ENCODE measurements at places on chromosomes 2 and 18.

GRCh38 chr18:6959110-6959509 lies 158.5 kb downstream of the LAMA1 start:
- H3K4me1 ChIP-seq, result peaks cover 4% of the 10 kb centered on the region
- H3K27ac ChIP-seq, result no peak overlapping the region
- no peaks in the 10 kb centered on the region for H3K27me3 ChIP-seq
- no peaks in the 10 kb centered on the region for H3K36me3 ChIP-seq
- H3K4me3 ChIP-seq, result no peak overlapping the region

GRCh38 chr2:44826601-44827000 lies 114.9 kb upstream of the SIX3 start:
- no peak overlapping the region for H3K27ac ChIP-seq
- H3K4me3 ChIP-seq, result no peak overlapping the region
- DNase-seq, result no peak
- no peaks in the 10 kb centered on the region for H3K4me1 ChIP-seq

DNA sequence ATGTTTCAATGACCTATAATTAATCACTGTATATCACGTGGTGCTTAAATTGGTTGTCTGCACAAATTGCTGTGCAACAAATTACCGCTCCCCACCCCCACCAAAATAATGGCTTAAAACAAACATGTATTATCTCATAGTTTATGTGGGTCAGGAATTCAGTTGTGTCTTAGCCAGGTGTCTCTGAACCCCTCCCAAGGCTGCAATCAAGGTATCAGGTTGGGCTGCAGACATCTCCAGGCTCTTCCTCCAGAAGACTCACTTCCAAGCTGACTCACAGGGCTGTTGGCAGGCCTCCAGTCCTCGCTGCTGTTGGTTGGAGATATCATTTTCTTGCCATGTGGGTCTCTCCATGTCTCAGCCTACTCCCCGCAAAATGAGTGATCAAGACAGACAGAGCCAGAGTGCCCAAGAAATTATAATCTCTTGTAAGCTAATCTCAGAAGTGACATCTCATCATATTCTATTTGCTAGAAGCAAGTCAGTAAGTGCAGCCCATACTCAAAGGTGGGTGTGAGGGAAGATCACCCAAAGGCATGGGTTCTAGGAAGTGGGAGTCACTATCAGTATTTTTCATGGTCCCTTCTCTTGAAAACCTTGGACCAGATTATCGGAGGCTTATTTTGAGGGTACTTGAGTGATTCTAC lies 38.4 kb downstream of the SPC25 start:
- H3K4me3 ChIP-seq, result no peak overlapping the region
- no peak overlapping the region for H3K27ac ChIP-seq
- H3K4me1 ChIP-seq, result no peaks in the 10 kb centered on the region
- no peaks in the 10 kb centered on the region for H3K36me3 ChIP-seq

GRCh38 chr2:204104811-204105210 lies 168.2 kb downstream of the ICOS start:
- no peaks in the 10 kb centered on the region for H3K4me1 ChIP-seq
- H3K4me3 ChIP-seq, result no peak overlapping the region
- H3K27ac ChIP-seq, result no peak overlapping the region
- no peaks in the 10 kb centered on the region for H3K36me3 ChIP-seq

DNA sequence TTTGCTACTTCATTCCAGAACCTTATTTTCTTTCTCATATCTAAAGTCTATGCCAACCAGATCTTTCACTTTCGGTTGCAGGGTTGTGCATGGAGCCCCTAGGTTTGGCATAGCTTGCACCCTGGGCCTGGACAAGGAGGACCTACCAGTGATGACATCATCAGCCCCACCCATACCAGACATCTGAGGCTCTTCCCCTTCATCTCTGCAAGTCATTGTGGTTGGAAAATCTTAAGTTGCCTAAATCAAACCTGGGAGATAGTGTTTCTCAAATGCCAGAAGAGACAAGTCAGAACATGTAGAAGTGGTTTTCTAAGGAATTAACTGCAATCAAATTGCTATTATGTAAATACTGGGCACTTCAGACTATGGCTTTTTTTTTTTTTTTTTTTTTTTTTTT lies 363.3 kb downstream of the ZNF516 start:
- H3K27ac ChIP-seq, result no peak overlapping the region
- peak; percentile 37 for DNase-seq
- H3K36me3 ChIP-seq, result no peaks in the 10 kb centered on the region
- H3K27me3 ChIP-seq, result no peaks in the 10 kb centered on the region
- no peaks in the 10 kb centered on the region for H3K4me1 ChIP-seq

DNA sequence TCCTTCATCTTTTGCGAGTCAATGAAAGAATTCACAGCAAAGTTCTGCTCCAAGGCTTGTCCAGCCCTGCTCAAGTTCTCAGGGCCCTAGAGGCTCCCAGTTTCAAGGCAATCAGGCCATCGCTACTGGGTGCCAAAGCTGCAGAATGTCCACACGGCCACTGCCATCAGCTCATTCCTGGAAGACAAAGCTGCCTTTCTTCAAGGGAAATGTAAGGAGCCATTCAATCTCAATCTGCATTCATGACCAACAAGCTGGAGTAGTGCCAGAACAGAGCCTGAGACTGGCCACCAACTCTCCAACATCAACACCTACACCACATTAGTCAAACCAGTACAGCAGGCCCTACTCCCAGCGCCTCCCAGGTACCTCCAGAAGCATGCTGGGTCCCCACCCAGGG lies 202.2 kb downstream of the TCF4 start:
- no peak for DNase-seq
- H3K27me3 ChIP-seq, result no peaks in the 10 kb centered on the region
- H3K4me1 ChIP-seq, result peaks cover 12% of the 10 kb centered on the region
- H3K4me3 ChIP-seq, result no peak overlapping the region
- H3K27ac ChIP-seq, result no peak overlapping the region
- no peaks in the 10 kb centered on the region for H3K36me3 ChIP-seq

- no peak for DNase-seq
- no peak overlapping the region for H3K27ac ChIP-seq
- no peaks in the 10 kb centered on the region for H3K4me1 ChIP-seq
These were observed 482.5 kb downstream of the BCL11A start for GRCh38 chr2:60070736-60071489.

DNA sequence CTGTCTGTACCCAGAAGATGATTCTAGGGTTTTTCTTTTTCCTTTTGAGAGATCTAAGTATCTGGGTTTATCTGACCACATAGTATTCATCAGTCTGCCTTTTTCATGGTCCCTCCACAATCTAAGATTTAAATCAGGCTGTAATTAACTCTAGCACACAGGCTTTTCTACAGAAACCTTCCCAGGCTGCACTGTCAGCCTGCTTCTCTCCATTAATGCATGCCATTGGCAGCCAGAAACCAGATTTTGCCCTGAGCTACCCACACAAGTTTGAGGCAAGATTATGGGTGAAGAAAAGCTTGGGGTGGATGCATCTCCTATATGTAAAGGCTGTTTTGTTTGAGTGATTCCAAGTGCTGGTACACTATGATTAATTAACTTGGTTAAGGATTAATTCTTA lies 45.7 kb upstream of the EML4 start:
- H3K4me1 ChIP-seq, result peaks cover 5% of the 10 kb centered on the region
- DNase-seq, result no peak
- H3K27me3 ChIP-seq, result no peaks in the 10 kb centered on the region
- H3K27ac ChIP-seq, result no peak overlapping the region

GRCh38 chr18:45102863-45103262 lies 422.2 kb downstream of the SETBP1 start:
- peaks cover 10% of the 10 kb centered on the region for H3K4me1 ChIP-seq
- H3K36me3 ChIP-seq, result no peaks in the 10 kb centered on the region
- H3K27ac ChIP-seq, result no peak overlapping the region
- H3K4me3 ChIP-seq, result no peak overlapping the region
- no peak for DNase-seq

- DNase-seq, result no peak
- no peaks in the 10 kb centered on the region for H3K27me3 ChIP-seq
- no peaks in the 10 kb centered on the region for H3K36me3 ChIP-seq
- no peak overlapping the region for H3K27ac ChIP-seq
These were observed 23.2 kb upstream of the CNTNAP5 start for GRCh38 chr2:124001696-124002430.

DNA sequence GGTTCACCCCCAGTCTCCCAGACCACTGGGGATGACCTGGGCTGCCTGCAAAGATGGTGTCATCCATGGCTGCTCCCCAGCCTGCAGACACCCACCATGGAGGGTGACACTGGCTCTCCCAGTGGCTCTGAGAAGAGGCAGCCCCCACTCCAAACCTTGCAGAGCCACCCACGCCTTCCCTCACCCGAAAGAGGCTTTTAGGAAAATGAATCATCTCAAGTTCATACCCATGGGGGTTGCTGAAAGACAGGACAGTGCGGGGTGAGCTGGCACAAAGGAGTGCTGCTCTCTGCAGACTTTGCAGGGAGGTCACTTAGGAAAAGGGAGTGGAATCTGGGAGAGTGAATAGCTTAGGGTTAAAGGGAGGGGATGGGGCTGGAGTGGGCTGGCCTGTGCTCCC lies 36.4 kb downstream of the MPHOSPH10 start:
- no peaks in the 10 kb centered on the region for H3K36me3 ChIP-seq
- no peak overlapping the region for H3K4me3 ChIP-seq
- no peaks in the 10 kb centered on the region for H3K27me3 ChIP-seq
- no peak for DNase-seq

DNA sequence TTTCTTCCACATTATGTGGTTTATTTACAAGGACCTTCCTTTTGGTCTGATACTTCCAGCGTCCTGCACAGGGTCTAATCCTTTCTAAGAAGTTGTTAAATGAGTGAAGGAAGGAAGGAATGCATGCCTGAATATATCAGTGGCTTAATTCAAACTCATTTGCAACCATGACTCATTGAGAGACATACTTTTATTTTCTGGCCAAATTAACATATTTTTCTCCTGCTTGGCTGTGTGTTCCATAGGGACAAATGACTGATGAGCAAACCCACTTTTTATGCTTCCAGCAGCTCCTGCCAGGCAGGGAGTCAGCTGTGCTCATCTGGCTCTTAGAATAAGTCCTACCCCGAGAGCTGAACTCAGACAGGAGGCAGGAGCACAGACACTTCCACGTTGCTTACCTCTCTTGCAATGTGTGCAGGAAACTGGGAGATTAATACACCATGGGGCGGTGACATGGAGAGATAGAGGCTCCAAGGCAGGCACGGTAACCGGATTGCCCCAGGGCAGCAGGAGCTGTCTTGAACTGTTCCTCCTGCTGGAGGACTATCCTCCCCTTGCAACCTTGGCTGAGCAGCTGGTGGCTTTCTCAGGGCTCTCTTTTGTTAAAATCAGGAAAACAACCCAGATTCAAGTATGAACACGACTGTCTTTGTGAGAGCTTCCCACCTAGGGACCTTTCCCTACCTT lies 667.5 kb upstream of the HS6ST1 start:
- no peaks in the 10 kb centered on the region for H3K4me1 ChIP-seq
- no peak overlapping the region for H3K4me3 ChIP-seq
- H3K36me3 ChIP-seq, result no peaks in the 10 kb centered on the region

GRCh38 chr2:8701681-8702379 lies 20.0 kb downstream of the ID2 start:
- no peak overlapping the region for H3K4me3 ChIP-seq
- no peak for DNase-seq
- no peaks in the 10 kb centered on the region for H3K36me3 ChIP-seq
- no peak overlapping the region for H3K27ac ChIP-seq
- no peaks in the 10 kb centered on the region for H3K4me1 ChIP-seq

DNA sequence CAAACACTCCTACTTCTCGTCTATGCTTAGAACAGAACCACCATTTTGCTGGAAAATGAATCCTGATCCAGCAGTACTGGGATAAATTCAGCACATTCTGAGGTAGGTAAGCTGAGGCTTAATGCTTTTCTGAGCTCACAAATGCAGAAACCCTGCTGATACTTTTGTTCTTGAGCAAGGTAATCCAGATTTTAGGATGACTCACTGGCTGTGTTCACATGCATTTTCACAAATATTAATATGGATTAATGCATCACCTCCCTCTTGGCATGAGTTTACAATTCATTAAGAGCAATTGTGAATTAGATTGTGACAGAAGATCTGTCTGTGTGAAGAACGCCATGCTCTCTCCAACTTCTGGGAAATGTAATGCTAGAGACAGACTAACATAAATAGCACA lies 42.2 kb downstream of the RAD51AP2 start:
- H3K27ac ChIP-seq, result no peak overlapping the region
- DNase-seq, result no peak
- peaks cover 5% of the 10 kb centered on the region for H3K4me1 ChIP-seq
- no peaks in the 10 kb centered on the region for H3K36me3 ChIP-seq
- H3K4me3 ChIP-seq, result no peak overlapping the region

DNA sequence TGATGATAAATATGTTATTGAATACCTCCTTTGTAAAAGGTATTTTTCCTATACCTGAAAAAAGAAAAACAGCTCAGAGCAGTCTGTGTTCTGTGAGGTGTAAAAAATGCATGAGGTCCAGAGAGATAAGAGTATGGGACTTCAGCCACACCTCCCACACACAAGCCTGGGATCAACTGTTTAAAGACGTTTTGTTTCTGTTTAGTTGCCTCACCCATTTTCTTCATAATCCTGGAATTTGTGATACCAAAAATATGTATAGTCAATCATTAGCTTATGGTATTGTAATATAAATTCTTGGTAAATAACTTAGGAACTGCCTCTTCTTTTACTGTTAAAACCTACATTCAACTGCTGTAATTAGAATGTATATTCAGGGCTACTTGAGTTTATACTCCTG lies 1322.9 kb upstream of the TMEFF2 start:
- DNase-seq, result peak; percentile 70
- no peak overlapping the region for H3K4me3 ChIP-seq
- H3K4me1 ChIP-seq, result peaks cover 10% of the 10 kb centered on the region
- no peaks in the 10 kb centered on the region for H3K27me3 ChIP-seq

DNA sequence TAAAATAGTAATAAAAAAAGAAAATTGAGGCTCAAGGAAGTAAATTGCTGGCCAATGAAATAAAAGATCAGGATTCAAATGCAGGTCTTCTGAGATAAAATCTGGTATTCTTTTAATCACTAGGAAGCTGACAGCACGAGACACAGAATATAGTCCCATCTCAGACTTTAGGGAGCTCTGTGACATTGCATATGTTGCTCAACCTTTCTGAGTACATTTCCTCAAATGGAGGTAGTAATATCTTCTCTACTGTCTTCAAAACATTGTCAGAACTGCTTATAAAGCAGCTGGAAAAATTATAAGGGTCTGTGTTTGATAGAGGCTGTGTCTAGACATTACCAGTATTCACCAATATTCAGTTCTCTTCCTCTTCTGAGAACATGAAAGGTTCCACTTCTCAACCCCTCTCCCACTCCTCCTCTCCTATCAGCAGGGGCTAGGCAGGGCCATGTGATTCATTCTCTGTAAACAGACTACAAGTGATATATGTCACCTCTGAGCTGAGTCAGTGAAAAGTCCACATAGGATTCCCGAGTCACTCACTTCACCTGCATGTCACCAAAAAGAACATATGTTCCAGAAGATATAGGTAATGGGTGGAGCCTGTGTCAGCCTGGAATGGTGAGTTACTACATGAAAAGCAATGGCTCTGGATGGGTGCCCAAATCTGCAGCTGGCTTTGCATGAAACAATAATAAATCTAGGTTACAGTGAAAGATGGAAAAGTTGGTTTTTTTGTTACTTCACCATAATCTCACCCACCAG lies 7.1 kb downstream of the KCNE4 start:
- DNase-seq, result peak; percentile 54
- H3K4me1 ChIP-seq, result peaks cover 23% of the 10 kb centered on the region
- no peaks in the 10 kb centered on the region for H3K36me3 ChIP-seq
- no peaks in the 10 kb centered on the region for H3K27me3 ChIP-seq
- no peak overlapping the region for H3K27ac ChIP-seq
- H3K4me3 ChIP-seq, result no peak overlapping the region
